ENCODE measurements at places on chromosomes 6 and 20.
A peak's percentile ranks its signal among the peaks of the same experiment; 100 is the strongest.

- no peak for DNase-seq
These were observed 87.5 kb downstream of the SH3BGRL2 start for GRCh38 chr6:79718509-79719247.

DNA sequence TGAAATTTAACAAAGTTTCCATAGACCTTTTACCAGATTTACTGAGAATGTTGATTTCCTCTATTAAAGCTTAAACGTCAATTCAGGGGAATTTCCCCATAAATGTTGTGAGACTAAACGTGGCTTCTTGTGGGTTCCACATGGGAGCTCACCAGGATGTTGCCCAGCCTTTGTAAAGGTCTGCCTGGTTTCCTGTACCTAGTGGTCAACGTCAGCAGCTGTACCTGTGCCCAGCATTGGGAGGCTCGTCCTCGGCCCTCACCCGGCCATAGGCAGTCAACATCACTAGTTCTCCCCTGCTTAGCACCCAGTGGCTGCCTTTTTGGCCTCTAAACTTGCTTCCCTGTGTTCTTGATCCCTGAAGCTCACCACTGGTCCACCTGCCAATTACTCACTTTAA, 22.1 kb upstream of the CD83 start:
- no peak for DNase-seq

GRCh38 chr6:111993342-111993741, 60.6 kb upstream of the CCN6 start:
- DNase-seq: no peak

- DNase-seq: peak; percentile 67
These were observed 673 bp downstream of the MARCKS start for GRCh38 chr6:113857556-113858479.

DNA sequence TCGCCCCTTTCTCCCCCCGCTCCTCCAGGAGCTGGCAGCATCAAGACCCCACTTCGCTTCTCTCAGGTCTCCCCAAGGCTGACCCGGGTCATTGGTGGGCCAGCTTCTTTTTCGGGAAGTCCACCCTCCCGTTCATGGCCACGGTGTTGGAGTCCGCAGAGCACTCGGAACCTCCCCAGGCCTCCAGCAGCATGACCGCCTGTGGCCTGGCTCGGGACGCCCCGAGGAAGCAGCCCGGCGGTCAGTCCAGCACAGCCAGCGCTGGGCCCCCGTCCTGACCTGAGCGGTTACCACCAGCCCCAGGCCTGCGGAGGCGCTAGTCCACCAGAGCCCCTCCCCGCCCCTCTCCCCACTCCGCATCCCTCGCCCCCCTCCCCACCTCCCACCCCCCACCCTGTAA, 1.0 kb downstream of the PPDPF start:
- peak; percentile 46 for DNase-seq

- DNase-seq: no peak
These were observed 869.8 kb upstream of the EPHA7 start for GRCh38 chr6:94289131-94289530.

DNA sequence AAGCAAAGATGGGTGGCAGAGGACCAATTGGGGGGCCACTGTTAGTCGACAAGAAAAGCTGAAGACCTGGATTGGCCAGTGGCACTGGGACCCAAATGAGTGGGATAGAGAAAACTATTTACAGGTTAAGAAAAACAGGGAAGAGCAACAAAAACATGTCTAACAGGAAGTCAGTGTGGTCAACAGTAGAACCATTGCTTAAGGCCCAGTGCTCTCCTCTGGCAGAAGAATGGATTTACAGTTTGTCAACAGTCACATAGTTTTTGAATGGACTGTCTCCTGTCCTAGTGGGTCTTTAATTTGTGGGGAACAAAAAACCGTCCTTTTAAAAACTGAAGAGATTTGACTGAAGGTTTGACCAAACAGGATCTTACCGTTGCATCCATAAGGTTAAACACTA, 12.1 kb upstream of the WTAP start:
- DNase-seq: no peak

DNA sequence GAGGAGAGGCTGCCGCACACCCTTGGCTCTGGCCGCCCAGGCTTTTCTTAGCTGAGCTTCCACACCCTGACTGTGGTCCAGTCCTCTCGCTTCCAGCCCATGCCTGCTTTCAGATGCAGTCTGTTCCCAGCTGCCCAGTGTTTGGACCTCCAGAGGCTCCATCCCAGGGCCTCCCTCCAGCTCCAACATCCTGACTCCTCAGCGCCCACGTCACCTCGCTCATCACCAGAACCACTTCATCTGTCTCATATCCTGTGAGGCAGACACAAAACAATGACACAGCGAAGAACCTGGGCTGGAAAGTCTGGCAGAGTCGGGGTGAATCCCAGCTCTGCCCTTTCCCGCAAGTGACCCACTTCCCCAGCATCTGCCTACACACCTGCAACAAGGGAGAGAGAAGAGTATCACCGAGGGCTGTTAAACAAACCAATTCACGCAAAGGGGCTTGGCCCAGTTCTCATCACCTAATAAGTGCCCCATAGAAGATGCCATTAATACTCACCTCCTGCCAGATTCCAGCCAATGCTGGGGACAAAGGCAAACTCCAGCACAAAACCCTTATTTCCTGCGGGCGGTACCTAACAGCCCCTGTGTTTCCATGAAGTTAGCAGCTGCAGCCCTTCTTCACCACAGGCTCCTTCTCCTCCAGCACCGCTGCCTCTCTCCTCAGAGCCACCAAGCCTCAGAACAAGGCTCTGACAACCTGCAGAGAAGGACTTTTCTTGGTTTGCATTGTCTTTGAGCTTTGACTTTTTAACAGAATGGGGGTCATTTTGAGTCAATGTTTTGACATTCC, 133.4 kb upstream of the CDH4 start:
- DNase-seq: no peak

DNA sequence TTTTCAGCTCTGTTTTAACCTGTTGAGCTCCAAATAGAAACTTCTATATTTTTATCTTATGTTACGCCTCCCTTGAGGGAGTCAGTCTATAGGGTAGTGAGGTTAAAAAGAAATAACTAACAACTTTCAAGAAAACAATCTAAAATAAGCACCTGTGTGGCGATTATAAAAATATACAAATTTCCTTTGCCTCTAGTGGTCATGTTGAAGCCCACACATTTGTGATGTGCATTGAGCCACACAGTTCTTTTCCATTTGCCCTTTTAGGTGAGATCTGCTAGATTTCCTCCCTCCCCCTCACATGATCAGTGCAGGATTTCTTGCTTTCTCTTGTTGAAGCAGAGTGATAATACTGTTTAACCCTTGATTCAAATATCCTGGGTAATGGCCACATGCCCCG, 84.2 kb downstream of the MYB start:
- no peak for DNase-seq

DNA sequence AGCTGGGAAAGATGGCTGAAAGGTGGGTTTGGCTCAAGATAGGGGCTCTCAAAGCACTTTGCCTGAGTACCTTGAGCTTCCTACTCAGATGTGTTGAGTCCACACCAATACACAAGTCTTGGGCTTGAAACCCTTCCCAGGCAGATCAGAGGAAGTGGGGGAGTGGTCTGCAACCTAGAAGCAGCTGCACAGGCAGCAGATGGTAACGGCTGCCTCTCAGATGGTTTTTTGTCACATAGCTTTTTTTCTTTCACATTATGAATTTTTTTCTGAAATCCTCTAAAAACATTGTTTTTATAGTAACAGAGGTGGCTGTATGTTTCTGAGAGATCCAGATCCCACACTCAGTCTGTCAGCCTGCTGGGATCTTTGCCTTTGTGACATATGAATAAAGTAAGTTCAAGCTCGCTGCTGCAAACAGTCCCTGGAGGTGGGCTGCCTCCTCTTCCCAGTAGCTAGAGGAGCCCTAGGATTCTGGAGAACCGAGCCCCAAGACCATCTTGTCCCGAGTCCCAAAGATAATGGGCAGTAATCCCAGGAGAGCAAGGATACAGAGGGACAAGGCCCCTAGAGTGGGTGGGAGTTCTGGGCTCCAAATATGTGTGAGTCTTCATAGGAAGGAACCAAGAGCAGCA, 97.1 kb upstream of the TOP1 start:
- DNase-seq: no peak

Data from ovary (tissue), 10 donors.